Fibroblast of villous mesenchyme (primary cell): ENCODE measurements at places on chromosomes 1 and 21. TPM values are rescaled to one million over a fixed set of nuclear protein-coding genes. Genes with fewer than 3 reads are reported as not detected.

- DNase-seq, result peak; percentile 75
Observed at GRCh38 chr1:17765444-17766411, 10.6 kb downstream of the ACTL8 start.

DNA sequence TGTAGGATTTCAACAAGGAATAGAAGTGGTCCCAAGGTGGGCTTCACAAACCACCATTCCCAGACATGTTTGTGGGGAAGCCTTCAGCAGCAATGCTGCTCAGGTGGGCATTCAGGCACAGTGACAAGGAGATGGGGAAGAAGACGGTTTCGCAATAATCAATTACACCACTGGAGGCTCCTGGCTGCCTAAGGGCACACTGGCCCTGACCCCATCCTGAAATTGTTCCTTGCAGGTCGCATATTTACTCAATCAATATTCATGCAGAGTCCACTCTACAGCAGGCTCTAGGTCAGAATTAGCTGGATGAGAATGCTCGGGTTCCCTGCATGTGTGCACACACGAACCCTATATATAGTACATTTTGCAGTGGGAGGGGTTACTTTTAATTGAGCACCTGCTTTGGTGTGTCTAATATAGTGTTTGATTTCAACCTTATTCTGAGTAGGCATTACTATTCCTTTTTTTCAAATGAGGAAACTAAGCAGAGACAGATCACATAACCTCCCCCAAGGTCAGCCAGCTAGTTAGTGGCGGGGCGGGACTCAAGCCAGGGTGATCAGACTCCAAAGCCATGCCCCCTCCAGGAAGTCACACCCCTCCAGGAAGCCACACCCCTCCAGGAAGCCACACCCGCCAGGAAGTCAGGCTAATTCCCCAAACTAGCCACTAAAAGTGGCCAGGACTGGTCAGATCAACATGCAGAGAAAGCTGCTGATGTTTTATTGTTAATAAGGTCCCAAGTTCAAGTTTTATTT, 106.5 kb downstream of the HLCS start:
- DNase-seq, result peak; percentile 45

DNA sequence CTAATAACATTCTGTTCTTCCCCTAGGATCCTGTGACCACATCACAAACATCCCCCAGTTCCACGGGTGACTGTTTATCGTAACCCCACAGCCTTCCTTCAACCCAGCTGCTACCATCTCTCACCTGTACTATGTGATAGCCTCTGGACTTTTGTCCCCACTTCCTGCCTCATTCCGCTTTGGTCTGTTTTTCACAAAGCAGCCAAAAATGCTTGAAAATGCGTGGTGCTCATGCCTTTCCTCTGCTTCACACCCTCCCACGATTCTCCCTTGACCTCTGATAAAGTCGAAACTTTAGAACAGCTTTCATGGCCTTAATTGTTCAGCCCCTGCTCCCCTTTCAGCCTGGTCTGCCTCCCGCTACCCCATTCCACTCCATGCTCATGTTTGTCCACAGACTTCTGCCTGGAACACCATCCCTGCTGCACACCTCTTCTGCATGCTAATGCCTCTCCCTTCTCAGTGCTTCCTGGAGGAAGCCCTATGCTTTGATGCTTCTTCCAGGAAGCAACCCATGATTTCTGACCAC, 165.6 kb downstream of the PLPP3 start:
- no peak for DNase-seq

- DNase-seq, result no peak
Observed at GRCh38 chr1:32427264-32427963, 33.2 kb upstream of the BSDC1 start.

GRCh38 chr1:12591267-12591938, 26.6 kb downstream of the DHRS3 start:
- DNase-seq, result peak; percentile 87

GRCh38 chr1:41690331-41690730, 205.8 kb upstream of the EDN2 start:
- no peak for DNase-seq

The SPRR1B gene
- total RNA-seq, result not detected in 2 replicates

The HSF2BP gene
- 2.6 and 3.9 TPM in 2 replicates for total RNA-seq

The EXO1 gene
- 7.7 and 12.5 TPM in 2 replicates for total RNA-seq

The GPX7 gene
- 52.8 and 64.8 TPM in 2 replicates for total RNA-seq

GRCh38 chr21:41926117-41926806, 27.6 kb downstream of the C2CD2 start:
- DNase-seq, result peak; percentile 83

The ZBTB7B gene
- total RNA-seq, result 15.5 and 15.8 TPM in 2 replicates

DNA sequence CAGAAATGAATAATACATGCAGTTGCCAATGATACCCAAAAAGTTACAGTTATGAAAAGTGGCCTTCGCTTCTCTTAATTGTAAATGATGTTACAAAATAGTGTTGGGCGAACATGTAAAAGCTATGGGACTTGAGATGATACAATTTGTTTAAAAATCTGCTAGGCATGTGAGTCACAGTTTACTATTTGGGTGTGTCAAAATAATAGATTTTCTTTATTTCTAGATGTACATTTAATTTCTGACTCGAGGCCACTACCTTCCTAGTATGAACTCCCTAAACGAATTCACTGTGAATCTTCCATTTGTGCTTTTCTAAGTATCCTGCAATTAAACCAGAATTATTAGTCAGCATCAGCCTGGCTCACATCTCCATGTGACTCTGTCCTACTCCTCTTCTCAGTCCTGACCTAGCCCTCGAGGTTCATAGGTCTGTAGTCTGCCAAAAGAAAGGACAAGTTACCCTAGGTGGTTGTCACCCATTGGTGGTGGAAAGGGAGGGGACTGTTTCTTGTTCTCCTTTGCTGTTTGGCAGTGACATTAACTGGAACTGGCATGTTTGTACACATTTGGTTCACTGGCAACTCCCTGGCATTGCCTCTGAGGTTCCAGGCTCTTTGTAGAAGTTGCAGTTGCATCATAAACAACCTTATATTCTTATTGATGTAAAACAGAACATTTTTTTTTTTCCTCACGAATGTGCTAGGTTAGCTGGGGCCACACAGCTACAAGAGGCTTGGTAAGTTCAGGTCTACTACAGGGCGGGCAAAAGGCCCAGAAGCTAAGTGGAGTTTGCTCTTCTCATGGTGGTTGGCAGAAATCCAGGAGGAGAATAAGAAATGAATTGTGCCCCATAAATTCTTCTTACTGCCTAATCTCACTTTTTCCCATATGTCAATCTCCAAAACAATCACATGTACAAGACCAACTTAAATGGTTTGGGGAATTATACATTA, 746.5 kb upstream of the ADAMTS5 start:
- DNase-seq, result no peak

The TIE1 gene
- total RNA-seq, result under 0.01 TPM in 2 replicates

The CHI3L2 gene
- total RNA-seq, result not detected in 2 replicates

The XCL1 gene
- total RNA-seq, result 0.32 TPM in 1 of 2 replicates, not detected in the other

- DNase-seq, result no peak
Observed at GRCh38 chr1:216779686-216780085, 56.5 kb upstream of the ESRRG start.

DNA sequence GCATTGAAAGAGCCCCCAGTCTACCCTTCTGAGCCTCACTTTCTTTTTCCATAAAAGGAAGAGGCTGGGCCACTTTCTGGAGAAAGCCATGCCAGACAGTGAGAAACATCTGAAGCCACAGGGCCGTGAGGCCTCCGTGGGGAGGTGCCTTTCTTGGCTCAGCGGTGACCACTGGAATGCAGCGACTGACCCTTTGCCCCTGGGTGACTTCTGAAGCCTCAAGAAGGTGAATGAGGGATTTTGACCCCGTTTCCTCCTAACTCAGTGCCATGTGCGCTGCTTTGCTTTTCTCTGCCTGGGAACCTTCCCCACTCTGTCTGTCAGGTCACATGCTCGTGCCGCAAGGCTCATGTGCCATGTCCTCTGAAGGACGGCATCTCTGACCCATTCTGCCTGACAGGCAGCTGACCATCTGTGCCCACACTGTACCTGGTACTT, 44.7 kb upstream of the A3GALT2 start:
- DNase-seq, result peak; percentile 94

The DCDC2B gene
- total RNA-seq, result not detected in 2 replicates

The HMGCL gene
- total RNA-seq, result 30.3 and 37.1 TPM in 2 replicates

The NR1I3 gene
- total RNA-seq, result not detected in 2 replicates

DNA sequence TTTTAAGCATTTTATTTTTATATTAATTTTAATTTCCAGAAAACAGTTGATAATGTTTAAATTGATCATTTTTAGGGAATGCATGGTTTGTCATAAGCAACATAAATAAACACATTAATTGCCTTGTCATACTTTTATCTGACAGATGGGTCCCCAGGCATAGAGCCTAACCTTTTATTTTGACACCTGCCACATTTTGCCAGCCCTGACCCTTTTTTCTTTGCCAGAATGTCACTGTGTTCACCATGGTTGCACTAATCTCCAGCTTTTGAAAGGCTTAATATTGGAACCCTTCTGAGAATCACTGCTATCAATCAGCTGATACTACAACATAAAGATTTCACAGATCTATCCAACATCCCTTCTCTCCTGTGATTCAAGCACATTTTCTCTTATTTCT, 56.0 kb upstream of the DPYD start:
- DNase-seq, result no peak

- DNase-seq, result no peak
Observed at GRCh38 chr1:176164014-176164678, 42.9 kb downstream of the COP1 start.

DNA sequence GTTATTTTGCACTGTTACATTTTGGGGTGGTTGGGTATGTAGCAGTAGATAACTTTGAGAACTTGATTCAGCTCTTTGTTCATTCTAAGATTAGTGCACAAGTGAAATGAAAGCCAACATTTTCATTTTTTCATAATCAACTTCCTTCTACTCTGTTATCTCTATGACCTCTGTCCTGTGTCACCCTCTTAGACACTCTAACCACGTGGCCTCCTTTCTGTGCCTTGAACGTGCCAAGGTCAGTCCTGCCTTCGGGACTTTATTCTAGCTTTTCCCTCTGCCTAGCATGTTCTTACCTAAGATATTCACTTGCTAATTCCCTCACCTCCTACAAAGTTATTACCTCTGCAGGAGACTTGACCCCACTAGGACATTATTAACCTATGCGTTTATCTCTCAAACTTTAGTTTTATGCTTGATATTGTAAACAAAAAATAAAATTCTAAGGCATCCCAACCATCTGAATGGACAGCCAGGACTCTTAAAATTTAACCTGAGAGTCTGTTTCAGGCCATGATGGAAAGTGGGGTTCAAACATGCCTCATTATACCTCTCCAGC, 19.2 kb upstream of the EDEM3 start:
- no peak for DNase-seq

DNA sequence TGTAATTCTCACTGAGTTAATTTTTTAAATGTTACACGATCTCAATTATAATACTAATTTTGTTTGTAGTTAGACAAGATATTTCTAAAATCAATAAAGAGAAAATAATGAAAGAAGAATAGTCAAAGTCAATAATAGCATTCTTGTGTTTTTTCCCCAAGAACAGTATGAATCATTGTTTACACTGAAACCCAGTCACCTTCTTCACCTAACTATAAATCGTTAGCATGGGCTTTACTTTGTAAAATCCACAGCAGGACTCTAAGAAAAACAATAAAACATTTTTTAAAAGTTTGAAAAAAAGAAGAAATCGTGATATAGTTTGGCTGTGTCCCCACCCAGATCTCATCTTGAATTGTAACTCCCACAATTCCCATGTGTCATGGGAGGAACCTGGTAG, 234.6 kb upstream of the LYPLAL1 start:
- DNase-seq, result peak; percentile 29

The ELF3 gene
- total RNA-seq, result 0.32 and 3.9 TPM in 2 replicates

The UBL4B gene
- total RNA-seq, result under 0.01 TPM in 1 of 2 replicates, not detected in the other

- DNase-seq, result peak; percentile 64
Observed at GRCh38 chr1:162612606-162613400, 19.5 kb upstream of the DDR2 start.

The CFAP107 gene
- not detected in 2 replicates for total RNA-seq

- DNase-seq, result peak; percentile 33
Observed at GRCh38 chr1:12305377-12305776, 75.5 kb downstream of the VPS13D start.

DNA sequence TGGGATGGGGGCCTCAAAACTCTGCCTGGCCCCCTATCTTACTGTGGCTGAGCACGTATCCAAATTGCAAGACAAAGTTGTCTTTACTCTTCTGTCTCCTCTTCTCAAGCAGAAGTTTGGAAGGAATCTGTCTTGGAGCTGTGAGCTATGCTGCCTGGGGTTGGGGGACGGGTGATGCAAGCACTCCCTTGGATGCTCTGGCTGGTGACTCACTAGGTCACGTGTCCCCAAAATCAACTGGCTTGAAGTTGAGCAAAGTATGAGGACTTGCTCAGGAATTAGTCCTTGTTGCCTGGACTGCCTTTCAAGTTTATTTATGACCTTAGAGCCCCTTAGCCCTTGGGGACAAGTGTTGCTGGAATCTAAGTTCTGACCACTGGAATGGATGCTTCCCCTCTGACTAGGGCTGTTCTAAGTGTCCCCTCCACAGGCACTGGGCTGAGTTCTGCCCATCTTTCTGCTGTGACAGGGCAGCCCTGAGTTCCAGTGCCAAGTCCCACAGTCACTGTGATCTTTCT, 269.5 kb downstream of the HHAT start:
- DNase-seq, result peak; percentile 92

DNA sequence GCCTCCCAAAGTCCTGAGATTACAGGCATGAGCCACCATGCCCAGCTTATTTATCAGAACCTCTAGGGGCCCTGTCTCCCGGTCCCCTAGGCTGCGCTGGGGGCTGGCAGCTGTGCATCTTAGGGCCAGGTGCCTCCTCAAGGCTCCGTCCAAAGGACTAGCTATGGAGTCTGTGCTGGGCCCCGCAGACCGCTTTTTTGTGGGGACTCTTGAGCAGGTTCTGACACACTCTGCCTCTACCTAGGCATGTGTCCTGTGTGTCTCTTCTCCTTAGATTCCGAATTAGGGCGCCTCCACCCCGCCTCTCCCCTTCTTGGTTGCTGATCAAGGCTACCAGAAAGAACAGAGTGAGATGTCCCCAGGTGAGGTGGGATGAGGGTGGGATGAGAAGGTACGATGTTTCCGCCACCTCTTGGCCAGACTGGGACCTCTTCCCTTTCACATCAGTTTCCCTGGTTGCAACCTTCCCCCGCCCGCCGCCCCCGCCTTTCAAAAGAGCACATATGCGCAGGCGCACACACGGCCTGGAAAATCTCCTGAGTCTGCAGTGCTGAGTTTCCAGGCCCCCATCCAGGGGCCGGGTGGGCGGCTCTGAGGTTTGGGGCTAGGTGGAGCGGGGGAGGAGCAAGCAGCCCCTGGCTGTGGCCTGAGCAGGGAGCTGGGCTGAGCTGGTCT, 5.0 kb upstream of the PTPN7 start:
- no peak for DNase-seq

DNA sequence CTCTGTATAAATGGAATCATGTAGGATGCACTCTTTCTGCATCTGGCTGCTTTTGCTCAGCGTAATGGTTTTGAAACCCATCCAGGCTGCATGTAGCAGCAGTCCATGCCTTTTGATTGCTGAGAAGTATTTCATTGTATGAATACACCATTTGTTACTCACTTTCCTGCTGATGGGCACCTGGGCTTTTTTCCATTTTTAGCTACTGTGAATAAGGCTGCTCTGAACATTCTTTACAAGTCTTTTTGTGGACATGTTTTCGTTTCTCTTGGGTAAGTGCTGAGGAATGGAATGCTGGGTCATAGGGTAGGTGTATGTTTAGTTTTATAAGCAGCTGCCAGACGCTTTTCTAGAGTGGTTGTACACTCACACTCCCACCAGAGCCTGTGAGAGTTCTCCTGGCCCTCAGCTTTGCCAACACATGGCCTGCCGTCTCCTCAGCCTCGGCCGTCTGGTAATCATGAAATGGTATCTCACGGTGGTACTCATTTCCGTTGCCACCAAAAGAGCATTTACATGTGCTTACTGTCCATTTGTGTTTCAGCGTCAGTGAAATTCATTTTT, 22.7 kb downstream of the SLX9 start:
- peak; percentile 99 for DNase-seq
